NCI-H82 (cell line): ENCODE measurements at places on chromosomes 3 and 15.

GRCh38 chr3:31173118-31173718 lies 278.8 kb upstream of the GADL1 start:
- no peak for DNase-seq

GRCh38 chr3:51535146-51536019 lies 3.1 kb upstream of the RAD54L2 start:
- no peak for DNase-seq

DNA sequence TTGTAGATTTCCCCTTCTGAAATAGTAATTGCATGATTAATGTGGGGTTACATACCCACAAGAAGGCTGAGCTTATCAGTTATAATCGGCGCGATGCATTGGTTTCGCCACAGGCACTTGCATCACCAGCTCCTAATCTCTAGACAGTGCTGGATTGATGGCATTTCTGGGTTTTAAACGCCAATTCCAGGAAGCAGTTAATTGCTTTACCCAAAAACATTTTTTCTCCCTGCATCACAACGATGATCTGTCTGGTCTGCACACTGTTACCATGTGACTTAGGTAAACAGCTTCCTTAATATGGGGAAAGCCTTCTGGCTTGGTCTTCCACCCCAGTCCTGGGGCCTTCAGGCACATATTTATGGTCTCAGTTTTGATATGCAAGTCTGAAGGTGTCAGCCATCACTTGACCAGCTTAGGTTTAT lies 70.0 kb upstream of the HEG1 start:
- no peak for DNase-seq

GRCh38 chr3:8964436-8965370 lies 1.4 kb upstream of the RAD18 start:
- no peak for DNase-seq

DNA sequence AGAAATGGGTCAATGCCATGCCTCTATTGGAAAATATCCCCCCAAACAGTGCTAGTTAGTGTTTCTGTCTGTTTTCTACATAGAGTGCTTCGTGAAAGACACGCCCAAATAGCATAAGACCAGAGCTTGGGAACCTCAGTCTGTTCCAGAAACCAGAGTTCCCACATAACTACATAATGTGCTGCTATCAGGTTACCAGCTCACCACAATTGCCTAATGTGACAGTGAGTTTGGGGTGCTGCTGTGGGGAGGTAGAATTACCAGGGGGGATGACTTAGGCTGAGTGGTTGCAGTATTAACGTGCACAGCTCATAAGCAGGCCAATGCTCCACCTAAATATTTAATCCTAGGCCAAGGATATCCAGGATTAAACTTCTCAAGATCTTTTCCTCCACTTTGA lies 39.2 kb downstream of the DUT start:
- DNase-seq = no peak

DNA sequence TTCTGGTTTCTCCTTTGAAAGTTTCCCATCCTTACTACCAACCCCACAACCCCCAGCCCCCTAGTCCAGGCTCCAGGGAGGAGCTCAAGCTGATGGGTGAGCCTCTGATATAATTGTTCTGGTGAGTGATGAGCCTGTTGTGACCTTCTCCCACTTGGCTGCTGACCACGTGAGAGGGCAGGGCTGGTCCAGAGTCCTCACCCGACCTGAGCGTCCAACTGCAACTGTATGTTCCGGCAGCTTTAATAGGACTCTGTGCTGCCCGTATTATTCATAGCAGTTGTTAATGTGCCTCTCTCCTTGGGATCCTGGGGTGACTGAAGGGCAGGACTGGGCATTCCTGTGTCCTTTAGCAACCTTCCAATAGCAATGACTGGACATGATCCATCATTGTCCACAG lies 56.2 kb downstream of the B3GNT5 start:
- DNase-seq = no peak

- DNase-seq = no peak
These were observed 4.9 kb downstream of the MNS1 start for GRCh38 chr15:56460071-56460470.

DNA sequence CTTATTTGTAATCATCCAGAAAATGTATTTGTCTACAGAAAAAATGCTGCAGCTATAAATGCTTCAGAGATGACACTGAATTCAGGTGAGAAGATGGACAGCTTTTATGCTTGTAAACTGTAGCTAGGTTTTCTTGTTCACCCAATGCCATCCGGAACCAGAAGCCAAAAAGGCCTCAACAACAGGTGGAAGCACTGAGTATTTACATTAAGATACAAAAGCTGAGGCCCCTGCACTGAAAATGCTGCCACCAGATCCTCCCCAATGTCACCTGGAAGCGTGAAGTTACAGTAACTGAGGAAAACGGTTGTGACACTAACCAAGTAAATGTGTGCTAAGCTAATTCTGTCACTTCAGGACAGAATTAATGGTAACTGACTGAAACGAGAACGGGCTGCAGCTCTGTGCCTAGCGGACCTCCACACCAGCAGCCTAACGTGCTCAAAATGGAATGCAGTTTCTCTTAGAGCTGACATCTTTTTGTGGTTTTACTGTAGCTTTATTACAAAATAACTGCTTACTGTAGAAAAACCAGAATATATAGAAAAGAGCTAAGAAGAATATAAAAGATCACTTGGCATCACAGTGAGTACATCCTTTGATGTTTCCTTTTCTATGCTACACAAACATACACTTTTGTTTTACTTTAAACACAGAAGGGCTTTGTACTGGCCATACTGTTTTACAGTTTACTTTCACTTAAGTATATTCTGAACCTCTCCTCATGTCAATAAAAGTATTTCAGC lies 7.6 kb downstream of the CHSY1 start:
- no peak for DNase-seq

- peak; percentile 27 for DNase-seq
These were observed 2.5 kb upstream of the CNTN4 start for GRCh38 chr3:2096216-2096615.

- peak; percentile 50 for DNase-seq
These were observed 31.0 kb upstream of the KLF13 start for GRCh38 chr15:31295658-31296057.

GRCh38 chr15:69074001-69074842 lies 59.7 kb downstream of the NOX5 start:
- peak; percentile 85 for DNase-seq

- DNase-seq = no peak
These were observed 8.5 kb downstream of the MESP2 start for GRCh38 chr15:89784686-89784960.
